ENCODE measurements at places on chromosomes 5 and 9.
A peak's percentile ranks its signal among the peaks of the same experiment; 100 is the strongest.

DNA sequence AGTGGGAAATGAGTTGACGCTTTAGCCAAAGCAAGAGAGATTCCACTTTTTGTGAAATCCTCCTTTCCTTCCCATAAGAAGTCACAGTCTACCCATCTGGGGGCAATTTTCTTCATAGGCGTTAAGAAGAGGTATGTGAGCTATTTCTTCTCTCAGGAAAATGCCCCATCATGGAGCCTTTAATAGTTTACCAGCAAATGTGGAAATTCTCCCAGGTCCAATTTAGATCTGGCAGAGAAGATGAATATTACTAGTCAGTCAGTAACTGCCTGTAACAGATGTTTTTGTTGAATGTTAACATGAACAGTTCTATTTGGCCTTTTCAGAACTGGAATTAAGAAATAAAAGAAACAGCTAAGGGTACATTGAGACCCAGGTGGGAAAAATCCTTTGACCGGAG, 156.4 kb upstream of the RFX3 start:
- DNase-seq = no peak

DNA sequence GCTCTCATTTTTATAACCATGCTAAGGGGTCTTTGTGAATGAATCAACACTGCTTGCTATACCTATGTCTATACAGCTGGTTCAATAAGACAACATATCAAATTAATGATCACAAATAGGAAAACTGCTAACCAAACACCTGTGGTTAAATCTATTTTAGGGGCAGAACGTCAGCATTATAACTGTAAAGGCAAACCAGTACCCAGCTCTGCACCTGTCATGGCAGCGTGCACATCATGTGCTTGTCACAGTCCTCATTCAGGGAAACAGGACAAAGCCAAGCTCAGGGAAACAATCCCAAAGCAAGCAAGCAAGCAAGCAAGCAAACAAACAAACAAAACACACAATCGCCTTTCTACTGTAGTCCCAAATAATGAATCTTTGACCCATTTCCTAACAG, 277.7 kb upstream of the DAP start:
- DNase-seq = no peak

DNA sequence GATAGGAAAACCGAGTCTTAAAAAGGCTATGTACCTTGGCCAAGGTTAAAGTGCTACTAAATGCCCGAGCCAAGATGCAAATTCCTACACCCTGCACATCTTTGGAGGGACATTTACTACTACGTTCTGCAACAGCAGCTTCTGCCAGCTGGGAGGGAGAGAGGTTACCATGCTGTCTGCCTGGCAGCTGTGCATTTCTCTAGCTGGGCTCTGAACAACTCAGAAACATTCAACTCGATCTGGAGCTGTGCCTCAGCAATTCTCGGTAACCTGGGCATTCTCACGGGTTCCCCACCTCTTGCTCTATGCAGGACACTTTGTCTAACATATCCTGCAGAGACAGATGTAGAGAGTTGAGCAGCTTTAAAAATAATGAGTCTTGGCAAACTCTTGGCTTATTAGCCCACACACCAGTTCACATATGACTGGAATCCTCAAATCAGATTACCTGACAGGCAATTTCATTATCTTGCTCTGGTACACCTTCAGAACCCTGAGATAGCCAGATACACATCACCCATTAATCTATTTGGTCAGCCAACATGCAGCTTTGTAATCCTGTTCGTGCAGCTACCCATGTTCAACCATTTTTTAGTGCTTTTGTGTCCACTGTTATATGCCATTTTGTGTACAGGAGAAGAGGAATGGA, 115.8 kb downstream of the EFNA5 start:
- DNase-seq = no peak

- no peak for DNase-seq
Measured at GRCh38 chr5:669111-669841, 23.9 kb downstream of the TPPP start.

- peak; percentile 49 for DNase-seq
Measured at GRCh38 chr9:86176468-86176867, 77.1 kb upstream of the GOLM1 start.

- no peak for DNase-seq
Measured at GRCh38 chr9:134330590-134330989, 4.3 kb downstream of the RXRA start.

GRCh38 chr5:146528236-146528635, 12.2 kb upstream of the GPR151 start:
- no peak for DNase-seq

- DNase-seq = no peak
Measured at GRCh38 chr9:99416007-99416406, 193.9 kb downstream of the SEC61B start.

DNA sequence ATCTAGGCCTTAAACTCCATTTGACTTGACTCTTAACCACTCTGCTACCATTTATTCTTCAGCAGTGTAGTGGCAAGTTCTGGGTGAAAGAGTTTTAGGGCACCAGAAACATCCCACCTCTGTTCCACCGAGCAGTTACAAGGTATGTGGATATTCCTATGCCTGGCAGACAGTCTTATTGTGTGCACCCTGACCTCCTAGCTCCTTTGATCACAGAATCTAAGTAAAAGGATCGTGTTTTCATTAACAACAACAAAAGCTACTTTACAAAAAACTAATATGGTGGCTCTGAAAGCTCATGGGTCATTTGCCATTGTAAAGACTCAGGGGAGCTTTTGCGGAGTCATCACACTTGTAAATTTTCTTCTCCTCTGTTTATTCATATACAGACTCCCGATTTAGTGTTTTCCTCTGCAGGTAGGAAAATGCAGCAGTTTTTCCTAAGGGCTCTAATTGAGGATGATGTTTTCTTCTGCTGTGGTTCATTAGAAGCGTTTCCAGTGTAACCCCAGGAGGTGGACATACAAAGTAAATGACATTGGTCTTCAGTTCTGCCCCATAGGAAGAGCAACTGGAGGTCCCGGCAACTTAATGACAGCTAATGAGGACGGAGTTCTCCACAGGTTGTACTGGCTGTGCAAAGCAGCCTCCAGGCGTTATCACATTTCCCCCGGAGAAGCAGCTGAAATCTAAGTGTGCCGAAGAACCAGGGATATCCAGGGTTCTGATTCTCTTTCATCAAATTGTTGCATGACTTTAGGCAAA, 78.2 kb downstream of the ATP10B start:
- DNase-seq = no peak

DNA sequence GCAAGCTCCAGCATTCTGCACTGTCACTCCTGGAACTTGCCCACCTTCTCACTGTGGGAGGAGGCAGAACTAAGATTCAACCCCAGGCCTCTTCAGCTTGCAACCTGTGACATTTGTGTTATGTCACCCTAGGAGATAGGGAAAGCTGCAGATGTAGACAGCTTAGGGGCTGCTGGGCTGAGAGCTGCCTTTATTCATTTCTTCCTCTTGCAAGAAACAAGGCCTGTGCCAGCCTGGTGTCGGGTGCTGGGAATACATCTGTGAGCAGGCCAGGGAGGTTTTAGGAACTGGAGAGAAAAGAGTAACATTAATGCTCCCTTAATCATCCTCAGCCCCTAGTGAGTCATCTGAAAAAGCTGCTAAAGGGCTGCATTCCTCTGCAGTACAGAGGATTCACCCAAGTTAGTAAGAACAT, 101.8 kb downstream of the FGF18 start:
- DNase-seq = peak; percentile 90

- DNase-seq = no peak
Measured at GRCh38 chr9:74663439-74663838, 166.3 kb downstream of the RORB start.

- no peak for DNase-seq
Measured at GRCh38 chr9:37528652-37529471, 43.1 kb downstream of the POLR1E start.

DNA sequence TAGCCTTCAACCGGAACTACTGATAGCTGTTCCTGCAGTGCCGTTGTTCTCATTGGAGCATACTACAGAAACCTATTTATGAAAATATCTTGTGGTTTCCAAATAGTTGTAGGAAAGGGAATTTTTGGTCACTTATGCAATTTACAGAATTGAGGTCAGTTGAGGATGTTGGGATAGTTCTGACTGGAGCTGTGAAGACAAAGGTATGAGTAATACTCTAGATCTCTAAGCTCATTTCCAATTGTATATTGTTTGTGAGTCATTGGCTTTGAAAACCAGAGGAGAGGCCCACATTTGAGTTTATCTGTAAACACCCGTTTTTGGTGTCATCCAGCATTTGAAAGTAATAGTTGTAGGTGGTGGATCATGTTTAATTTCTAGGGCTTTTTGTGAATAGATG, 561.3 kb upstream of the WWC1 start:
- peak; percentile 26 for DNase-seq

DNA sequence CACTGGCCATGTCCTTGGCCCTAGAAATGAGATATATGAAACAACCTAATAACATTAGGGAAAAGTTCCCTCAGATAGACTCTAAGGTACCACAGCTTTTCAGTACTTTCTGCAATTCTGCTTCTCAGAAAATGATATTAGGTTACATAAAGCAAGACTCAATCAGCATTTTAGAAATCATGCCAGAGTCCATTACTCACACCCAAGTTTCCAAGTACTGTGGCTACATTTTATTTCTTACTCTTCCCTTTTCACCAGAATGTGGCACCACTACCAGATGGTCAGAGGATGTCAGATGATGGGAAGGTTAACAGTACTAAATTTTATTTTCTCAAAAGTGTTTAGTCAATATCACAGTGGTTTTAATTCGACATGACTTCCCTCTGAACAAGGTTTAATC, 217.2 kb downstream of the MLLT3 start:
- no peak for DNase-seq

DNA sequence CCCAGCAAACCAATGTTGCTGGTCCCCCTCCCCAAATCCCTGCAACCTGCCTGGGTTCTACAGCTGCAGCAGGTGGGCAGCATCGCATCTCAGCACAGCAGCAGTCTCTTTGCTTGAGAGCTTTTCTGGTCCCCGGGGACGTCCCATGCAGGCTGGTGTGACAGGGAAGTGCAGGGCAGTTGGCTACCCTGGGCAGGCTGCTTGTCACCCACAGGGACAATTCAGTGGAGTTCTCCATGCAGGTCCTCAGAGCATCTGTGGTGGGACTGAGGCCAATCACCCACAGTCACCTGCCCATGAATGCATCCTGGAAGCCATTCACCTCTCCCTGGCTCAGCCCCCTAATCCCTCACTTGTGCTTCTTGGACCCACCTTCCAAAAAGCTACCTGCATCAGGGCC, 43.9 kb upstream of the SEMA4D start:
- no peak for DNase-seq

GRCh38 chr5:179357031-179357430, 11.8 kb upstream of the ADAMTS2 start:
- DNase-seq = no peak

- no peak for DNase-seq
Measured at GRCh38 chr5:66633754-66634153, 37.6 kb downstream of the MAST4 start.

DNA sequence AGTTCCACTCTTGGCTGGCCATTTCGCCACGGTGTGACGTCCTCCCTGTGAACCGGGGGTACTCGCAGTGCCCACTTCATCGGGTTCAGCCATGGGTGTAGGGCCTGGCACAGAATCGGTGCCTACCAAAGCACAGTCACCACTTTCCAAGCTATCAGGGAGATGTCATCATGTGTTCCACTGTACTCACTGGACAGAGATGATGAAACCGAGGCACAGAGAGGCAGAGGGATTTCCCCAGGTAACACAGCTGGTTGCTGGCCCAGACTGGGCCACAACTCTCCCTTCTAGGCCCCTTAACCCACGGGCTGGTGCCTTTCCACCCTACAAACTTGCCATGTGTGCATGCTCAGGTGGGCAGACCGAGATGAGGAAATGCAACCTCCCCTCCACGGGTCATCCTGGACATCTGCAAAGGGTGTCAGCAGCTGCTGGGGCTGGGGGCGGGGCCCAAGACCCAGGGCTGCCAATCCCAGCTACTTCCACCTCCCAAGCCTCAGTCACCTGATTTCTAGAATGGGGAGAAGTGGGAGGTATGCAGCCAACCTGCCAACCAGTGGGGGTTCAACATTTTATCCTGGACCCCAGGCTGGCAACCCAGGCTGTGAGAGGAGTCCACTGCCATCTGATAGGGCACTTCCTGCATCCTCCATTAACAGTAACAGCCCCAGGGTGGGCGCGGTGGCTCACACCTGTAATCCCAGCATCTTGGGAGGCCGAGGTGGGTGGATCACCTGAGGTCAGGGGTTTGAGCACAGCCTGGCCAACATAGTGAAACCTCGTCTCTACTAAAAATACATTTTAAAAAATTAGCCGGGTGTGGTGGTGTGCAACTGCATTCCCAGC, 893 bp upstream of the SH2D3C start:
- no peak for DNase-seq

DNA sequence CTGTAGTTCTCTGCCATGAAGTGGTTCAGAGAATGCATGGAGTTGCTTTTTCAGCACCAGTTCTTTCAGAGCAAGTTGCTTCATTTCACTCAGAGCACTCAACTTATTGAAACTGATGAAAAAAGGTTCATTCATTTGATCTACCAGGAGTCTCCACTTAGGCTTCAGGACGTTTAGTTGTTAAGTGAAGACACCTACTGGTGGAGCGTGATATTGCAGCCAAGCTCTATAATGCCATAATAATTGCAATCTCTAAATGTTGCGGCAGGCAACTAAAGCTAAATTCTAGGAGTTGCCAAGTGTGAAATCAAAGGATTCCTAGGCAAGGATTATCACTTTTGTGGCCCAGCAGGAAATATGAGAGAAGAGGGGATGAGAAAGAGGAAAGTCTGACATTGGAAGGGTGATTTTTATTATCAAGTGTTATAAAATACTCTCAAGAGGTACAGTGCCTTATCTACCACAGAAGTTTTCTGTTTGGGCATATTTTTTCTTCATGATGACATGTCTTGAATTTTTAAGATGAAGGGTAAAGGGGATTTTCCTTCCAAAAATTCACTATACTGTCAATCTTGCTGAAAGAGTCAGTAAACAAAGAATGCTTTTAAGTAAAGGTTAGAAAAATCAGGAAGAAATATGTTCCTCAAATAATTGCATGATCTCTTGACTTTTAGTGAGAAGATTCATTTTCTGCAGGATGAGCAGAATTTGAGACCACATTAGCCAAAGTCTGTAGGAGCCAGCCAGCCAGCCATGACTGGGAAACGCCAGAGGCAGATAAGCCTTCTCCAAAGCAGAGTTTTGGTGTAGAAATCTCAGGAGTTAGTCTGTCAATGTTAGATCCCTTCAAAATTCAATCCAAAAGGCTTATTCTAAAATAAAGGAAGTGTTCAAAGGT, 83.4 kb downstream of the SH3PXD2B start:
- no peak for DNase-seq

DNA sequence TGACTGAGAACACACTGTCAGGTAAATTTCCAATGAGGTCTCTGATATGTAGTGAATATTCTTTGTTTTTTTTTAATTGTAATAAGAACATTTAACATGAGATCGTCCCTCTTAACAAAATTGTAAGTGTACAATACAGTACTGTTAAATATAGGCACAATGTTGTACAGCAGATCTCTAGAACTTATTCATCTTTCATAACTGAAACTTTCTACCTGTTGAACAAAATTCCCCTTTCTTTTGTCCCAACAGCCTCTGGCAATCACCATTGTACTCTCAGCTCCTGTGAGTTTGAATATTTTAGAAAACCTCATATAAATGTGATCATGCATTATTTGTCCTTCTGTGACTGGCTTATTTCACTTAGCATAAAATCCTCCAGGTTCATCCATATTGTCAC, 10.6 kb upstream of the PRLR start:
- DNase-seq = no peak

GRCh38 chr9:10230512-10230911, 382.3 kb downstream of the PTPRD start:
- no peak for DNase-seq

GRCh38 chr5:169099801-169100734, 200.9 kb downstream of the SLIT3 start:
- no peak for DNase-seq

Measured in H54 (cell line).